ENCODE measurements at places on chromosomes 2 and 18. TPM values are rescaled to one million over a fixed set of nuclear protein-coding genes. Genes with fewer than 3 reads are reported as not detected.

- H3K27me3 ChIP-seq: no peaks in the 10 kb centered on the region
- H3K4me1 ChIP-seq: no peaks in the 10 kb centered on the region
- no peak for DNase-seq
- H3K36me3 ChIP-seq: no peaks in the 10 kb centered on the region
- no peak overlapping the region for H3K27ac ChIP-seq
- H3K4me3 ChIP-seq: no peak overlapping the region
Observed at GRCh38 chr18:38386146-38386545, 820.5 kb upstream of the CELF4 start.

The MARCO gene
- total RNA-seq: not detected

GRCh38 chr18:55546851-55547704, 40.9 kb downstream of the TCF4 start:
- DNase-seq: peak; percentile 47
- no peaks in the 10 kb centered on the region for H3K27me3 ChIP-seq
- peak overlapping the region; percentile 82 for H3K27ac ChIP-seq
- H3K4me1 ChIP-seq: peaks cover 54% of the 10 kb centered on the region
- H3K36me3 ChIP-seq: peaks cover 24% of the 10 kb centered on the region
- H3K4me3 ChIP-seq: peak overlapping the region; percentile 87

GRCh38 chr18:13808294-13809042, 15.5 kb upstream of the MC5R start:
- H3K27ac ChIP-seq: no peak overlapping the region
- DNase-seq: no peak
- peaks cover 4% of the 10 kb centered on the region for H3K4me1 ChIP-seq
- H3K27me3 ChIP-seq: peaks cover 7% of the 10 kb centered on the region
- H3K36me3 ChIP-seq: no peaks in the 10 kb centered on the region

The CASP10 gene
- total RNA-seq: 0.47 TPM

The SAG gene
- total RNA-seq: not detected

DNA sequence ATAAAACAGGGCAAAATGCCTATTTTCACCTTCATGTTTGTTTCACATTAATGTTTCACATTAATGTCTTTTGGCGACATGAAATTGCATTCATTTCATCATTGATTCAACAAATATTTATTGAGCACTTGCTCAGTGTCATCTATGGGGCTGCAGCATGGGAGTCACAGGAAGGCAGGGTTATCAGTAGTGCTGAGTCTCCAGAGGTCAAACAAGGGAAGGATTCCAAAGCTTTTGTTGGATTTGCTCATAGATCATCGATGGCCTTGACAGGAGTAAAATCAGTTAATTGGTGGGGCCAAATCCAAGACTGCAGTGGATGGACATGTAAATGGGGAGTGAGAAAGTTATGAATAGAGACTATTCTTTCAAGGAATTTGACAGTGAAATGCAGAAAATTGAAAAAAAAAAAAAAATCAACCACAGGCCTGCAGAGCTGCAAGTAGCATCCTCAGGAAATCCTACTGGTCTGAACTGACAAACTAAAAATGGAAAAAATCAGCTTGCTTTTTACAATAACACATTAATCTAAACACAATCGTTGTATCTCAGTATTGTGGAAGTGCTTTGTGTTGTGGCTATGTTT, 1290.8 kb downstream of the DPP10 start:
- no peak overlapping the region for H3K4me3 ChIP-seq
- H3K4me1 ChIP-seq: no peaks in the 10 kb centered on the region
- no peak for DNase-seq
- no peaks in the 10 kb centered on the region for H3K36me3 ChIP-seq
- H3K27me3 ChIP-seq: no peaks in the 10 kb centered on the region
- no peak overlapping the region for H3K27ac ChIP-seq

The CCDC141 gene
- not detected for total RNA-seq

- H3K27me3 ChIP-seq: peaks cover 3% of the 10 kb centered on the region
- DNase-seq: no peak
Observed at GRCh38 chr2:158239271-158239670, 137.6 kb downstream of the UPP2 start.

GRCh38 chr2:26723991-26724750, 31.6 kb downstream of the KCNK3 start:
- peak; percentile 86 for DNase-seq
- H3K4me3 ChIP-seq: peak overlapping the region; percentile 20
- peaks cover 46% of the 10 kb centered on the region for H3K4me1 ChIP-seq
- peak overlapping the region; percentile 91 for H3K27ac ChIP-seq
- H3K27me3 ChIP-seq: peaks cover 3% of the 10 kb centered on the region

- H3K36me3 ChIP-seq: peaks cover 16% of the 10 kb centered on the region
- H3K27ac ChIP-seq: peak overlapping the region; percentile 56
- H3K4me1 ChIP-seq: peaks cover 33% of the 10 kb centered on the region
- no peak for DNase-seq
- no peaks in the 10 kb centered on the region for H3K27me3 ChIP-seq
Observed at GRCh38 chr18:79986726-79987125, 1.6 kb downstream of the TXNL4A start.

GRCh38 chr2:10333247-10333613, 30.5 kb downstream of the HPCAL1 start:
- H3K4me3 ChIP-seq: no peak overlapping the region
- peaks cover 38% of the 10 kb centered on the region for H3K4me1 ChIP-seq
- H3K36me3 ChIP-seq: peaks cover 12% of the 10 kb centered on the region
- peaks cover 5% of the 10 kb centered on the region for H3K27me3 ChIP-seq
- no peak overlapping the region for H3K27ac ChIP-seq
- no peak for DNase-seq

The RTP5 gene
- not detected for total RNA-seq

DNA sequence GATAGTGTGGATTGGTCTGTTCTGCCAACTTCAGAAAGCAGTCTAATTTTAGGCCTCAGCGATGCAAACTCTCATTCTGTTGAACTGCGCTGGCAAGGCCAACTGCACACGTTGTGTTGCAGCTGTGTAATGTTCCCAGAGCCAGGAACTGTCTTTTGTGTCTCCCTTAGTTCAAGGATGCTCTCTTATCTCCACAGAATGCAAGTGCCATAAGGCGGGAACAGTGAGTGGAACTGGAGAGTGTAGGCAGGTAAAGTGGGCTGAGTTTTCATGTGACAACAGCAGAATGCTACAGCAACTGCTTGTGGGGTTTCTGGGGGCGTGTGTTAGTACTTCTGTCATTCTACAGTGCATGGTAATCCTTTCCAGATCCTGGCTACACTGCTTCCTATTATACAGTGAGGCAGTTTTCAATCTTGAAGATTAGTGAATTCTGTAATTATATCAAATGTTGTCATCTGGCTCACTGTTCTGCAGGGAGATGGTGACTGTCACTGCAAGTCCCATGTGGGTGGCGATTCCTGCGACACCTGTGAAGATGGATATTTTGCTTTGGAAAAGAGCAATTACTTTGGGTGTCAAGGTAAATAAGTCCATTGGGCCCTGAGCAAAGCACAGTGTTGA, 125.8 kb downstream of the LAMA3 start:
- DNase-seq: no peak
- peaks cover 20% of the 10 kb centered on the region for H3K27me3 ChIP-seq
- H3K4me3 ChIP-seq: no peak overlapping the region
- H3K36me3 ChIP-seq: no peaks in the 10 kb centered on the region
- H3K27ac ChIP-seq: no peak overlapping the region
- peaks cover 6% of the 10 kb centered on the region for H3K4me1 ChIP-seq

The ANKRD62 gene
- total RNA-seq: not detected

DNA sequence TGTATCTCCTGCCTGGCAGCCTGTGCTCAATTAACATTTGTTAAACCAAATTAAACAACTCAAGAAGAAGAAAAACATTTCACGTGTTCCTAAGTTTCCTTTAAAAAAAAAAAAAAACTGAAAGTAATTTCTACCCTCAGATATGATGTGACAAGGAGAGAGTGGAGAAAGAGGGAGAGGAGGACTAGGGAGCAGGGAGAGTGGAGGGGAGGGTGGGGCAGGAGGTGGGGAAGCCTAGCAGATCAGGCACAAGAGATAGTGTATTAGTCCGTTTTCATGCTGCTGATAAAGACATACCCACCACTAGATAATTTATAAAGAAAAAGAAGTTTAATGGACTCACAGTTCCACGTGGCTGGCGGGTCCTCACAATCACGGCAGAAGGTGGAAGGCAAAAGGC, 46.4 kb downstream of the CYP1B1 start:
- no peak overlapping the region for H3K4me3 ChIP-seq
- no peaks in the 10 kb centered on the region for H3K4me1 ChIP-seq
- no peak for DNase-seq
- H3K27ac ChIP-seq: no peak overlapping the region
- peaks cover 32% of the 10 kb centered on the region for H3K27me3 ChIP-seq
- no peaks in the 10 kb centered on the region for H3K36me3 ChIP-seq

The MGAT4A gene
- total RNA-seq: not detected

The IL1RL2 gene
- not detected for total RNA-seq

DNA sequence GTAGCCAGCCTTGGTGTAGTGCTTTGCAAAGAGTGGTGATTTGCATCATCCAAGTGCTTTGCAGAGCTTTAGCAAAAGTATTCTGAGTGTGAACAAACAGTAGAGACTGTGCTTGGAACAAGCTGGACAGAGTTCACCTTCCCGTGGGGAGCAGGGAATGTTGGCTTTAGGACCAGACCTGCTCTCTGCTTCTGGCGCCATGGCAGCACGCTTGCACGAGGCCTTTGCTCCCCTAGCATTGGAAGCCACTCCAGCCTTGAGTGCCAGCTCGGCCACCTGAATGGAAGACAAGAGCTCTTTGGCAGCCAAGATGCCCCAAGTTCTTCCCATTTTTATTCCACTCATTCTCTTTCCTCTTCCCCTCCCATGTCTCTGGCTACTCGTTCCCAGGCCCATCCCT, 250.8 kb upstream of the OSR1 start:
- H3K4me3 ChIP-seq: no peak overlapping the region
- H3K4me1 ChIP-seq: peaks cover 69% of the 10 kb centered on the region
- DNase-seq: no peak
- H3K27ac ChIP-seq: peak overlapping the region; percentile 28

GRCh38 chr2:28643327-28643726, 108.3 kb upstream of the PPP1CB start:
- H3K27me3 ChIP-seq: no peaks in the 10 kb centered on the region
- H3K27ac ChIP-seq: peak overlapping the region; percentile 89
- H3K4me1 ChIP-seq: peaks cover 22% of the 10 kb centered on the region
- peak overlapping the region; percentile 59 for H3K4me3 ChIP-seq
- H3K36me3 ChIP-seq: no peaks in the 10 kb centered on the region

GRCh38 chr18:65761636-65762295, 11.0 kb downstream of the CDH7 start:
- H3K27me3 ChIP-seq: no peaks in the 10 kb centered on the region
- H3K4me3 ChIP-seq: no peak overlapping the region
- DNase-seq: no peak
- no peaks in the 10 kb centered on the region for H3K4me1 ChIP-seq
- no peak overlapping the region for H3K27ac ChIP-seq
- H3K36me3 ChIP-seq: no peaks in the 10 kb centered on the region

DNA sequence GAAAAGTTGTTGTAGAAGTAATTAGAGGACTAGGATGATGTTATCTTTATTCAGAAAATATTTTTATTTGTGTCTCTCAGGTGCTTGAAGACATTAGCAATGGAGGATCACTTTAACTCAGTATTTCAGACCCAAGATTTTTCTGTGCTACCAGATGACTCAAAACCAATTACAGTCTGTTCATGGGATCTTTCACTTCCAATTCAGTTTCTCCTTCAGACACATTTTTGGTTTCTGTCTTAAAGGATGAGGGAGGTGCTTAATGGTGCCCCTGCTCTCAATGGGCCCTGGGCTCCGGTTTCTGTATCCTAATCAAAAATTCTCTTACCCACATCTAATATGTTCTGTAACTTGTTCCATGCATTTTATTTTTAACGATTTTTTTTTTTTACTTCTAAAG, 53.7 kb upstream of the HDAC4 start:
- H3K36me3 ChIP-seq: no peaks in the 10 kb centered on the region
- no peak overlapping the region for H3K4me3 ChIP-seq
- DNase-seq: no peak
- no peaks in the 10 kb centered on the region for H3K4me1 ChIP-seq
- no peaks in the 10 kb centered on the region for H3K27me3 ChIP-seq
- no peak overlapping the region for H3K27ac ChIP-seq

The FAM168B gene
- total RNA-seq: 91.4 TPM

The SIX3 gene
- not detected for total RNA-seq

DNA sequence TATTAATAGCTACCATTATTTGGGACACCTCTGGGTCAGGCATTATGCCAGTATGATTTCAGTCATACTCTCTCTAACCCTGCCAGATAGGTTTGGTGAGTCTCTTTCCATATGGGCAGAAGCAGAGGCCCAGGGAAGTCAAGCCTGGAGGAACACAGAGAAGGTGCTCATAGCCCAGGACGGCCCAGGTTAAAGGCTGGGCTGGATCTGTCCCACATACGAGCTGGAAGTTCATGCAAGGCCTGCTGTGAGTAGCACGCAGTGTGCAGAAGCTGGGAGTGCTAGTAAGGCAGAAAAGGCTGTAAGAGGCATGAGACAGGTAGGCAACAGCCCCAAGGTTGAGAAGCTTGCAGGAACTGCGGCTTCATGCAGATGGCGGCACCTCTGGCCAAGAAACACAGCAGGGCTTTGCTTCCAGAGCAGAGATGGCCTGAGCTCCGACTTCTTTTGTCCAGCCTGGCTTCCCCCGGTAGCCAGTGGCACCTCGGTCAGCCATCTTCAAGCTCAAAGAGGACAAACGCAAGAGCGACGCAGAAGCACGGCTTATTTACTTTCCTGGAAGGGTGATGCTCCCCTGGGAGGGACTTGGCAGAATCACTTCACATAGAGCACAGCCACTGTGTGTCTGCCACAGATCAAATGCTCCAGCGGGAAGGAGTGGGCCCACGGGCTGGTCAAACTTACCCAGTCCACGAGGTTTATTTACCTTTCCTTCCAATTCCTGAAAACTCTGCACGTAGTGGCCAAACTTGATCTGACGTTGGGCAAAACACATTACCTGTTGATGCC, 58.5 kb upstream of the MAP4K4 start:
- no peaks in the 10 kb centered on the region for H3K36me3 ChIP-seq
- H3K4me1 ChIP-seq: no peaks in the 10 kb centered on the region
- DNase-seq: no peak
- H3K27ac ChIP-seq: no peak overlapping the region
- no peak overlapping the region for H3K4me3 ChIP-seq

The VWA3B gene
- total RNA-seq: not detected

- H3K27me3 ChIP-seq: peaks cover 19% of the 10 kb centered on the region
- no peaks in the 10 kb centered on the region for H3K36me3 ChIP-seq
- H3K27ac ChIP-seq: no peak overlapping the region
- no peak for DNase-seq
- H3K4me3 ChIP-seq: no peak overlapping the region
Observed at GRCh38 chr2:219353129-219353528, 20.6 kb upstream of the RESP18 start.

GRCh38 chr18:28690836-28691495, 514.0 kb upstream of the CDH2 start:
- H3K36me3 ChIP-seq: no peaks in the 10 kb centered on the region
- peak overlapping the region; percentile 66 for H3K4me3 ChIP-seq
- H3K4me1 ChIP-seq: peaks cover 47% of the 10 kb centered on the region
- DNase-seq: peak; percentile 23

- peaks cover 21% of the 10 kb centered on the region for H3K4me1 ChIP-seq
- DNase-seq: no peak
- H3K27ac ChIP-seq: peak overlapping the region; percentile 44
- peaks cover 1% of the 10 kb centered on the region for H3K27me3 ChIP-seq
Observed at GRCh38 chr2:10304458-10305253, 2.0 kb downstream of the HPCAL1 start.

The CHRNG gene
- not detected for total RNA-seq

The INPP5D gene
- total RNA-seq: not detected

Measured in HFFc6 (cell line).